ENCODE measurements at places on chromosomes 6 and 20.

GRCh38 chr20:10876558-10876957, 202.8 kb upstream of the JAG1 start:
- no peak for DNase-seq

DNA sequence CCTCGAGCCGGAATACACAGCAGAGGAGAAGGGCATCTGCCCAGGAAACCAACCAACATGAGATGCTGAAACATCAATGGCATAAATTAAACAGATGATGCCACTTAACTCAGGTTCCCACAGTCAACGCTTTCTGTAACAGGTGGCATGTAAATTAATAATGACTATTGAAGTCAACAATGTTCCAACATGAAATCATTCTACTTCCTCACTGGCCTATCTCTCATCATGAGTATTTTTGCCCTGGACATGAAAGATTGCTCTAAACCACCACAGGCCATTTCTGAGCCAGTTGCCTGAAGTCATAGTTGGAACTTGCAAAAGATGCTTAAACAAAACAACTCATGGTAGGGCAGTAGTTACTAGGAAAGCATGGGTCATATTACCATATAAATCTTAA, 397.9 kb upstream of the JARID2 start:
- DNase-seq: no peak

- no peak for DNase-seq
Observed at GRCh38 chr6:74287932-74288331, 591.9 kb downstream of the CD109 start.

DNA sequence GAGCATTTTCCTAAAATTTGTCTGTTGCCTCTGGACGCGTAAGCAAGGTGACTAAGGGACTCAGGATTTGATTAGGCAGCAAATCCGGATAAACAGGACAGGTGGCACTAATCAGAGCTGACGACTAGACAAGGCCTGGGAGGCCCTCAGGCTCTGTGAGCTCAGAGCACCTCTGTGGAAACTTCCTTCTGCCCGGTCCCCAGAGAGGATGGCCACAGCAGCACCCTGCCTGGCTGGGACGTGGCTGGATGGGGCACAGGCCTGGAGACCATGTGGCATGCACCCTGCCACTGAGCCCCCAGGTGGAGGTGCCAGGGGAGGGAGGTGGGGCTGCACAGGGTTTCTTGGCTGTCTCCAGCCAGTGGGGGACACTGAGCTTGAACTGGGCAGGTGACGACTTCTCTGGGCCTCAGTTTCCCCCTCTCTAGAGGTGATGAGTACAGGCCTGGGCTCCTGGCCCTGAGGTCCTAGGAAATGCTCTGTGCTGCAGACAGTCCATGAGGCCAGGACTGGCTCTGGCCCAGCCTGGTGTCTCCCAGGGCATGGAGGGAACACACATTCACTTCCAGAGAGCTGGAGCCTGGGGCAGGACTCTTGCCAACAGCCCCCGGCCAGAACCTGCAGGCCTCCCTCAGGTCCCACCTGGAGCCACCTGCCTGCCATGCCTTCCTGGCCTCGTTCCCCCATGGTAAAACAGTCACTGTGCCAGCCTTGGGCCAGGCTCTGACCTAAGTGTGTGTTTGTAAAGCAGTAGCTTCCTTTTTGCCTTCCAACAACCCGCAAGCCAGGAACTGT, 39.6 kb upstream of the STX16 start:
- DNase-seq: no peak

DNA sequence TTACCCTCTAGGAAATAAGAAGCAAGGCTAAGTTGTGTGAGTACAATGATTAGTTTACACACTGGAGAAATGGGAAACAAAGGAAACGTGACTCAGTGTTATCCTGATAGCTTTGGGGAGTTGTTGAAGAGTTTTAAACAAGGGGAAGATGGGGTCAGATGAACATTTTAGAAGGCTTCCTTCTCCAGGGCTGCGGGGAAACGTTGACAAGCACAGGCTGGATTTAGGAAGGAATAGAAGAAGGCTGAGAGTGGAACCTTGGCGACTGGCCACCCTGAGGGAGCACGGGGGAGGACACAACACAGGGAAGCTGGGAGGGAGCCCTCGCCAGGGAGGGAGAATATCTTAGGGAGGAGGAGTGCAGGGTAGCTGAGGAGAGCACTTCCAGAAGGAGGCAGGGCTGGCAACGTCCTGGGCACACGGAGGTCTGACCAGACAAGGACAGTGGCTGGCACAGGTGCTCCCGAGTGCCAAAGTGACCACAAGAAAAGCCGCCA, 134.7 kb downstream of the AIG1 start:
- DNase-seq: no peak

GRCh38 chr6:121205569-121205968, 128.7 kb downstream of the TBC1D32 start:
- no peak for DNase-seq

- DNase-seq: no peak
Observed at GRCh38 chr20:21272279-21272678, 30.9 kb upstream of the XRN2 start.

- no peak for DNase-seq
Observed at GRCh38 chr20:56249244-56249955, 868 bp downstream of the MC3R start.

- no peak for DNase-seq
Observed at GRCh38 chr6:136318676-136319075, 29.0 kb upstream of the BCLAF1 start.

DNA sequence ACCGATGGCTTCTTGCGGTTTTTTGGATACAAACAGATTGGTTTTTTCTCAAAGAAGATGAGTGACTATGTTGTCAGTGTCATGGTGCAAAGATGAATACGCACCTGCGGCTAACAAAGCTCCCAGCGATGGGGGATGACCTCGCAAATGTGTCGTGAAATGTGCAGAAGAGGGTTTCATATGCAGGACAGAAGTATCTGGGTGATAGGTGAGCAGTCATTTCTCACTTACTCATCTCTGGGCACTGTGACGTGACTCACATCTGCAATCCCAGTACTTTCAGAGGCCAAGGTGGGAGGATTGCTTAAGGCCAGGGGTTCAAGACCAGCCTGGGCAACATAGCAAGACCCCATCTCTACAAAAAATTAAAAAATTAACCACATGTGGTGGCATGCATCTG, 216.3 kb downstream of the ERMARD start:
- DNase-seq: no peak

DNA sequence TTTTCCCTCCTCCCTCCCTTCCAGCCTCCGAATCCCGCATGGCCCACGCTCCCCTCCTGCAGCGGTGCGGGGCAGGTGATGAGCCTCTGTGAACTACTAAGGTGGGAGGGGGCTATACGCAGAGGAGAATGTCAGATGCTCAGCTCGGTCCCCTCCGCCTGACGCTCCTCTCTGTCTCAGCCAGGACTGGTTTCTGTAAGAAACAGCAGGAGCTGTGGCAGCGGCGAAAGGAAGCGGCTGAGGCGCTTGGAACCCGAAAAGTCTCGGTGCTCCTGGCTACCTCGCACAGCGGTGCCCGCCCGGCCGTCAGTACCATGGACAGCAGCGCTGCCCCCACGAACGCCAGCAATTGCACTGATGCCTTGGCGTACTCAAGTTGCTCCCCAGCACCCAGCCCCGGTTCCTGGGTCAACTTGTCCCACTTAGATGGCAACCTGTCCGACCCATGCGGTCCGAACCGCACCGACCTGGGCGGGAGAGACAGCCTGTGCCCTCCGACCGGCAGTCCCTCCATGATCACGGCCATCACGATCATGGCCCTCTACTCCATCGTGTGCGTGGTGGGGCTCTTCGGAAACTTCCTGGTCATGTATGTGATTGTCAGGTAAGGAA, at the start of gene OPRM1:
TSS of gene OPRM1 (plus strand) at position 10 of the 612 bp plus-strand sequence. CDS start at position 315, 305 bp downstream.
- DNase-seq: peak; percentile 7

- DNase-seq: no peak
Observed at GRCh38 chr6:150363733-150364132, 5.1 kb upstream of the IYD start.

- no peak for DNase-seq
Observed at GRCh38 chr20:24109537-24109936, 121.0 kb upstream of the GGTLC1 start.

DNA sequence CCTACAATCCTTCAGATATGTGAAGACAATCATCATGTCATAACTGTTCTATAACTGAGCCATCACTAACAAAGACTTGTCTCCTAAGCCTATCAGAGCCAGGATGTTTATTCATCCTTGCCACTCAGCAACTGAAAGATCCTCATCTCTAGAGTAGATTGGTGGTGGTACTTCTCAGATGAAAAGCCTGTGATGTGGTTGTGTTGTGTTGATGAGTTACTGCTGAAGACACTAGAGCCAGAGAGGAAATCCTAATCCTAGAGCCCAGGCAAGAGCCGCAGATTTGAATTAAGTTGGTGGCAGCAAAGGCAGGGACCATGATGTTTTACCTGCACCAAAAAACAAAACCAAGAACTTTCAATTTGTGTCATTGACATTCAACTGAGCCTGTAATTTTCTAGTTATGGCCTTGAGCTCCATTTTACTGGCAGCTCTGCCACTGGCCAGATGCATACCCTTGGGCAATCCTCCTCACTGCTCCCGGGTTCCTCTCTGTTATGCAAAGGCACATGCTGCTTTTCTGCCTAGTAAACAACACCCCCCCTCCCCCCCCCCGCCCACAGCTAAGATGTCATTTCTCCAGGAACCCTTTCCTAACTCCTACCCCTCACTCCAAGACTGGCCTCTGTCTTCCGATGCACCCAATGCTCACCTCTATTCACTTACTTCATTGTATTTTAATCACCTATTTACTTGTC, 50.2 kb upstream of the REV3L start:
- no peak for DNase-seq

GRCh38 chr20:59508729-59509128, 95.6 kb upstream of the PHACTR3 start:
- no peak for DNase-seq
